Thymus (tissue), 14 donors: ENCODE measurements at places on chromosomes 3 and 15. TPM values are rescaled to one million over a fixed set of nuclear protein-coding genes. Genes with fewer than 3 reads are reported as not detected.

The LMAN1L gene
- total RNA-seq = not detected

The ERICH6 gene
- total RNA-seq = 0.14 TPM

The NME9 gene
- total RNA-seq = 0.42 TPM

The CYP8B1 gene
- total RNA-seq = not detected

The TRH gene
- total RNA-seq = 0.52 TPM

The NUTM1 gene
- total RNA-seq = not detected

The SECISBP2L gene
- 16.7 TPM for total RNA-seq

The C3orf80 gene
- 0.05 TPM for total RNA-seq

The TM6SF1 gene
- total RNA-seq = 2.9 TPM

The ATXN7 gene
- total RNA-seq = 11.8 TPM

The CLEC3B gene
- 25.5 TPM for total RNA-seq

The KY gene
- total RNA-seq = 1.0 TPM
